ENCODE measurements at places on chromosomes 7 and 10.
A peak's percentile ranks its signal among the peaks of the same experiment; 100 is the strongest.

DNA sequence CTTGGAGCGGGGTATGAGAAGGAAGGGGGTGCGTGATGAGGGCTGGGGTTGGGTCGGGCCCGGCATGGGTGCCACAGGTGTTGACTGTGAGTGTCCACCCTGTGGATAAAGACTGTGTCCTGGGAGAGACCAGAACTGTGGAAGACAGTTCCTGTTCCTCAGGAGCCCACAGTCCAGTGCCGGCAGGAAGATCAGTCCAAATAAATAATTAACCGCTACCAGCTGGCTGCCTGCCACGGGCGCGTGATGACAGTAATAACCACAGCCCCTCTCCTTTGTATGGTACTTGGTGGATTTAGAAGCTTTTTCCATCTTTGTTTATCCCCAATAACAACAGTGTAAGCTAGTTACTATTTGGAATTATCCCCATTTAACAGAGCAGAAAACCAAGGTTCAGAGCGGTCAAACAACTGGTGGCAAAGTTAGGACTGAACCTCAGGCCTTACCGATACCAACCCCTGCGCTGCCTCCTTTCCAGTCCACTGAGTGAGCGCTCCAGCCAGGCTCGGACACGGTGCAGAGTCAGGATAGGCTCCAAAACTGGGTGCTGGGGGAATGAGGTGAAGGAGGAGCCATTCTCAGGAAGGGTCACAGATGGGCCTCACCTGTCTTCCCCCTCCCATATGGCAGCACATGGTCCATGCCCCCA lies 5.1 kb downstream of the ZMIZ1 start:
- peak; percentile 89 for DNase-seq

DNA sequence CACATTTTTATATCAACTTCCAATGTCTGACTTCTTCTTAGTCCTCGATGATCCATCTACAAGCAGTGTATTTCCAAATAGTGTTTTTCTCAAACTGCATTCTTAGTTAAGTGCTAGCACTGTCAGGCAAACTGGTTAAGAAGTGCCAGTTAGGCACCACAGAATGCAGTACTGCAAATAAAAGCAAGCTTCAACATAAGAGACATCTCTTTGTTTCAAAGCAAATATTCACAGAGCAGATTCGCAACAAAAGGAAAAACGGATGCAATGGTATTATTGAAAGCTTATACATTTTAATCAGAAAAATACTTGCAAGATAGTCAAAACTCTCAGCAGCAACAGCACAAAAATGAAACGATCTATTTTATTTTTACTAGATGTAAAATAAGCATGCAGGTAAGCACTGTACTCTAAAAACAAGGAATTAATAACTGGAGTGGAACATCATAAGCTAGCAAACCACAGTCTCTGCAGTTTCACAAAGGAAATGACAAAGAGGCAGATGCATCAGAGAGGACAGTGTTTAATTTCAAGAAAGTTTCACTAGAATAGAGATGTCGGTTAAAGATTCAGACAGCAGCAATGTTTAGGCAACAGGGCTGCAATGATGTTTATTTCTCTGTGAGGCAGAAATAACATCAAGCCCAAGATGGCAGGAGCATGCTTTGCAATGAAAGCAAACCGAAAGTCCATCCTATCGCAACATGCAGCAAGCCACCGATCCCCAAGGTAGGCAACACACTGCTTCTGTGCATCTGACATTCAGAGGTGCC lies 82.0 kb downstream of the FGFR2 start:
- no peak for DNase-seq

DNA sequence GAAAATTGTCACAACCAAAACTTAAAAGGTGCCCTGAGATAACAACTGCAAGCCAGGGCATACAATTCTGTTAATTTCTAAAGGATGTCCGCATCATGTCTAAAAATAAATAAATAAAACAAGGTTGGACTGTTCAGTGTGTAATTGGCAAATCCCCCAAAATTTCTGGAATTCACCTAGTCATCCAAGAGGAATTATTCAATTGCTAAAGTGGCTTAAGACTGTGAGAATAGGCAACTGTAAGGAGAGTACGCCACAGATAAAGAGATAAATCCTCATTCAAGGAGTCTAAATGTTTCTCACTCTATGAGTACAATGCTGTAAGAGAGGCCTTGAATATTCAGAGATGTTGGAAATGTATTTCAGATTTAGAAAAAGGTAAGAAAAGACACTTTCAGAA lies 37.2 kb downstream of the PIK3AP1 start:
- no peak for DNase-seq

DNA sequence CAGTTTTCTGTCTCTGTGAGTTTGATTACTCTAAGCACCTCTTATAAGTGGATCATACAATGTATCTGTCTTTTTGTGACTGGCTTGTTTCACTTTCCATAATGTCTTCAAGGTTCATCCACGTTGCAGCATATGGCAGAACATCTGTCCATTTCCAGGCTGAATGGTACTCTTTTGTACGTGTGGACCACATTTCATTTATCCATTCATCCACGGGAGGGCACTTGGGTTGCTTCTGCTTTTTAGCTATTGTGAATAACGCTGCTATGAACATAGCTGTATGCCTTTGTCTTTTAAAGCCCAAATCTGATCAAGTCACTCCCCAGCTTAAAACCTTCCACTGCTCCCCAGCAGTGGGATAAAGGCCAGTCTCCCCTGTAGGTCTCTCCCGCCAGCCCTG lies 31.5 kb downstream of the EGFR start:
- no peak for DNase-seq

- DNase-seq, result no peak
Measured at GRCh38 chr10:15158972-15159371, 9.5 kb downstream of the NMT2 start.

- DNase-seq, result peak; percentile 54
Measured at GRCh38 chr7:93715234-93715633, 140.7 kb upstream of the CALCR start.

GRCh38 chr10:64093946-64094535 lies 572.8 kb downstream of the REEP3 start:
- DNase-seq, result no peak

Data from Peyer's patch (tissue), 4 donors.